NCI-H187 (cell line): ENCODE measurements at places on chromosomes 1 and 21.

- no peak for DNase-seq
Observed at GRCh38 chr21:26495283-26495849, 77.7 kb downstream of the CYYR1 start.

DNA sequence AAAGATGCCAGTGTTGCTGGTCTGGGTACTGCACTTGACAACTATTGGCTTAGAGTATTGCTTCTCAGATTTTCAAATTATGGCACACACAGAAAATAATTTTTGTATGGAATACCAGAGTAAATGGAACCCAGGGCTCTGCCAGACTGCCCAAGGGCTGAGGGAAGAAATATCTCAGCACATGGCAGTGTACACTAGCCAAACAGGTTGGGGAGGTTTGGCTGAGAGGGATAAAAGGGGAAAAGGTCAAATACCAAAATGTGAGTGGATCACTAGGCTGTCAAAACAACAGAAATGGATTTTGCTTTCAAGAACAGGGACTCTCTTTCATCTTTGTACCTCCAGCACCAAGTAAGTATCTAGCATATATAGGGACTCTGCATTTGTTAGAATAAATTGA, 3.0 kb upstream of the RGS8 start:
- DNase-seq: no peak

- no peak for DNase-seq
Observed at GRCh38 chr1:245872475-245872874, 634.6 kb downstream of the SMYD3 start.

DNA sequence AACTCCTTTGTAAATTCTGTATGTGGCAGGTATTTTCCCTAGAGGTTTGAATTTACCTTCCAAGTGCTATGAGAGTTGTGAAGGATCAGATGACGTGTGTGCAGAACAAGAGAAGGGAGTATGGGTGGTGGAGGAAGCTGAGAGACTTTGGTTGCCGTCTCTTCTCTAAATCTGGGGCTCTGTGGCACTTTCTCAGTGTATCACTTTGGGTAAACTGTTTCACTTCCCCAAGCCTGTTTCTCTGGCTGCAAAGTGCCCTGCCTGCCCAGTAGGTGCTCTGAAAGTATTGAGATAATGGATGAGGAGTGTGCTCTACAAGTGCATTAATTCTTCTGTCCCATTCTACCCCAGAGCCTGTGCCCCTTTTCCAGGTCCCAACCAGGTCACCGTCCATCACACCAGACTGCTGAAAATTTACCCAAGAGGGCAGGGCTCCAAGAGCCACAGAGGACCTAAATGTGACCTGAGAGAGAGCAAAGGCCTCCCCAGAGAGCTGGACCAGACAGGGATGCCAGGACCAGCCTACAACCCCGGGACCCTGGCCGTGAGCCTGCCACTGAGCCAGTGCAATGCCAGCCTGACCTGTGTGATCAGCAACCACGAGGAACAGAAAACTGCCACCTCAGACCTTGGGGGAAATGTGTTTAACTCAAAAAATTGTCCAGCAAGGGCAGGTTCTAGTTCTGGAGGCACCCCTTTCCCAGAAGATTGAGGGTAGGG, 131.6 kb upstream of the ETV3 start:
- DNase-seq: no peak

GRCh38 chr1:18515120-18515667, 34.5 kb downstream of the KLHDC7A start:
- no peak for DNase-seq

- no peak for DNase-seq
Observed at GRCh38 chr1:153081736-153082135, 10.3 kb upstream of the SPRR2B start.

- DNase-seq: no peak
Observed at GRCh38 chr1:27763358-27763757, 9.7 kb upstream of the STX12 start.

GRCh38 chr1:201310986-201311355, 27.7 kb downstream of the PKP1 start:
- no peak for DNase-seq

GRCh38 chr21:28333578-28334075, 659.0 kb downstream of the LTN1 start:
- DNase-seq: no peak

- DNase-seq: no peak
Observed at GRCh38 chr1:215888159-215888558, 321.1 kb downstream of the KCTD3 start.

GRCh38 chr21:25561668-25562641, 45.3 kb downstream of the MRPL39 start:
- no peak for DNase-seq

DNA sequence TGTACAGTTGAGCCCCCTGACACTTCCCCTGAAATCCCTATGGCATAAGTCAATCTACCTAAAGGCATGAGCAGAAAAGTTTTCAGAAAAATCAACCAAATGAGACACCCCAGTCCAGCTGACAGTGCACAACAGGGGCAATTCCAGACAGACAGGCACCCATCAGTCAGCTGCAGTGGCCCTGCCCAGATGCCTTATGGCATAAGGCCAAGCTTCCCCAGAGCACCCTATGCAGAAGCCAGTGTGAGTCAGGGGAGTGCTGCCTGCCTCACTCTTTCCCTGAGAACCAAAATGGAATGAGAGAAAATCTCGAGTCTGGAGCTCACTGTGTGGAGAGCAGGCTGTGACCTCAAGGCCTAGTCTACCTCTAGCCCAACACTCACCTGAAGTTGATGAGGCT, 38.1 kb downstream of the MRAP start:
- DNase-seq: no peak
